ENCODE measurements at places on chromosomes 12 and 14.

DNA sequence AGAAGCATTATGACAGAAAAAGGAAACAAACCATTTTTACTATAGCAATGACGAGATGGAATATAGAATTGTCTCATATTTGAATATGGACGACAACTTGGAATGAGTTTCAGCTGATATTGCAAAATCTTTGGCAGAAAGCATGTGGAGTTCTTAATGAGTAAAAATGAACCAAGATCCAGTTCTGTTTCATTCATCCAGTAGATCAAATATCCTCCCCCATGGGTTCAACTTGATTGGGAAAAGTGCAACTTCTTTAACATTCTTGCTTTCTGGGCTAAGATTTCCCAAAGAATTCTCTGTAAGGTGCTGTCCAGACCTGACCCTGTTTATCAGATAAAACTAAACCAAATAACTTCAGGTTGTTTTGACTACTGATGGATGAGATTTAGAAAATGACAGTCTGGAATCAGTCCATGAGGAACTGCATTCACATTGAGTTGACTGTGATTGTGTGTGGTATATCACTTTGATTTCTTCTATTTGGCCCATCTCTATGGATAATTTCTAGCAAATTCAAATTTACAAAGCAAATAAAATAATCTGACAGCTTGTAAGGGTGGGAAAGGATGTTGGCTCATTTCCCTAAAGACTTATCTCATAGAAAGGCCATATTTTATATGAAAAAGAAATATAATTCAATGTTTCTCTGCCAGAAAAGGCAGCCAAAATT lies 267.4 kb downstream of the ADAMTS20 start:
- DNase-seq = peak; percentile 29

DNA sequence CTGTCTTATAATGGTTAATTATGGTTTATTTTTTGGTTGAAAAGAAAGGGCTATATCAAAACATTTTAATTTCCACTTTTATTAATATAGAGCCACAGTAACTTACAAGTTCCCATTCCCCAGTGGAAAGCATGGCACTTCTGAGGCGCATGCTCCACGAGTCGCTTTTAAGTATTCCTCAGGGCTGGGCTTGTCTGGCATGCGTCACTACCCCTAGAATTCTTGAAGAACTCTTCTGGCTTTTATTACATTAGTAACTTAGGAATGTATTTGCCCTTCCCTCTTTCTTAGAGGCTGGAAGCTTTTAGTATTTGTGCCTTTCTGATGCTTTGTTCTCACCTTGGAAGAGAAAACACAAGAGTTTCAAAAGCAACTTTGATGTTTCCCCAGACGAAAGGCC lies 81.1 kb downstream of the ESR2 start:
- DNase-seq = peak; percentile 27

- DNase-seq = no peak
Observed at GRCh38 chr14:55386037-55386808, 25.4 kb downstream of the ATG14 start.

DNA sequence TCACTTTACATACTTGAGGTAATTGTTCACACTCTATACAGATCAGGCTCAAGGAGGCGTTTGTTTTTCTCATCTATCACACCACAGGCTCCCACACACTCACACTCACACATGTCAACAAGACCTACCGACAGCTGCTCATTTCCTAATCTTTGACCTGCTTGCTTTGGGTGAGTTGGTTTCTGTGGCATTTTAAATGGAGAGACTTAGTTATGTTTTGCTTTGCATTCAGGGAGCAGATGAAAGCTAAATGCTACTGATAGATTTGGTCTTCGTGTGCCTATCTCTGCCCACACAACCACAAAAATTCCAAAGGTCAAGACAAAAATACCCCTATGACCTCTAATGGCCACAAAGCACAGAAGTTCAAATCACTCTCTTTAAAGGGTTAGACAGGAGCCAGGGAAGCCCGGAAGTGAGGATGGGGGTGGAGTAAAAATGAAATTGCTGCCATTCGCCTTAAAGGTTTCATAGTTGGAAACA lies 203.5 kb upstream of the G2E3 start:
- DNase-seq = peak; percentile 22

DNA sequence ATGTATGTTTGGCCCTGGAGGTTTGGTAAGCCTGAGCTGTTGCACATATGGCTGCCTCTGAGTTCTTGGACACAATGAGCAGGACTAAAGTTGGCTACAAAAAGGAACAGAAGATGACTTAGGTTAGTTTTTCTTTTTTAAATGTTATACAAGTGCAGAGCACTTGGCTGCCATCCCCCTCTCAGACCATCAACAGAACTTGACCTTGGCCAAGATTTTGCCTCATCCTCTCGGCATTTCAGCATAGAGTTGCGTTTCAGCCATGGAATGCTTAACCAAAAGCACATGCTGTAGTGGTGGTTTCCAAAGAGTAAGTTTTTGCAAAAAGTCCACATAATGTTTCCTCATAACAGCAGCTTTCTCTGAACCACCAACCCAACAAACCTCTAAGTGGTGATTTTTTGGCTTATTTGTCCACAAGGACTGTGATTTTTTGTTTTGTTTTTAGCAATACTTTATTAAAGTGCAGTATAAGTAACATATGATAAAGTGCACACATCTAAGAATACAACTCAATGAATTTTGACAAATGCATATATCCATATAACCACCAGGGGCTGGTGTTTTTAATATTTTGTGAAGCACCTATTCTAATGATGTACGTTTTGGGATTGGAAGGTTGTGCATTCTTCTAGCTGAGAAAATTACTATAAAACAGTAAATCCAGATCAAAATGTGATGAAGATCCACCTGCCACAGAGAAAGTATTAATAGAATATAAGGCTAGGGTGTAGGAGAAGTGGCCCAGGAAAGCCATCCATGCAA lies 12.1 kb upstream of the GALNT16 start:
- DNase-seq = peak; percentile 80

- DNase-seq = no peak
Observed at GRCh38 chr12:29132316-29132715, 16.8 kb upstream of the FAR2 start.

DNA sequence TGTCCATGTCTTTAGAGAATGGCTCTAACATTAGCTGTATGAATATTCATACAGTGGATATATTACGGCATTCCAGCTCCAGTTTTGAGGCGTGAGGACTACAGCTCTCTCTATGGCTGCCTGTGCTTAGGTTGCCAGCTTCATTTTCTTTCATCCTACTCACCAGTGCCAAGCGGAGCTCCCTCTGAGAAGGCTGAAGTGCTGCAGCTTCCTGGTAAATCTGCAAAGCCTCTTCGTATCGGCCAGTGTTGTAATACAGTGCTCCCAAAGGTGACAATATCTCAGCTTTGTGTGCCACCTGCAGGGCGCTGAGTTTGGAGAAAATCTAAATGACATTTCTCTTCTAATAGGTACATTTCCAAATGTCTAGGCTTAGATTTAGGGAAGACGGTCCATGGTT lies 19.8 kb upstream of the OVCH1 start:
- no peak for DNase-seq

GRCh38 chr12:128079-128478 lies 61.5 kb downstream of the IQSEC3 start:
- DNase-seq = no peak

- no peak for DNase-seq
Observed at GRCh38 chr12:2117541-2117940, 64.8 kb downstream of the CACNA1C start.

GRCh38 chr12:105257321-105257728 lies 21.4 kb upstream of the APPL2 start:
- DNase-seq = peak; percentile 96

DNA sequence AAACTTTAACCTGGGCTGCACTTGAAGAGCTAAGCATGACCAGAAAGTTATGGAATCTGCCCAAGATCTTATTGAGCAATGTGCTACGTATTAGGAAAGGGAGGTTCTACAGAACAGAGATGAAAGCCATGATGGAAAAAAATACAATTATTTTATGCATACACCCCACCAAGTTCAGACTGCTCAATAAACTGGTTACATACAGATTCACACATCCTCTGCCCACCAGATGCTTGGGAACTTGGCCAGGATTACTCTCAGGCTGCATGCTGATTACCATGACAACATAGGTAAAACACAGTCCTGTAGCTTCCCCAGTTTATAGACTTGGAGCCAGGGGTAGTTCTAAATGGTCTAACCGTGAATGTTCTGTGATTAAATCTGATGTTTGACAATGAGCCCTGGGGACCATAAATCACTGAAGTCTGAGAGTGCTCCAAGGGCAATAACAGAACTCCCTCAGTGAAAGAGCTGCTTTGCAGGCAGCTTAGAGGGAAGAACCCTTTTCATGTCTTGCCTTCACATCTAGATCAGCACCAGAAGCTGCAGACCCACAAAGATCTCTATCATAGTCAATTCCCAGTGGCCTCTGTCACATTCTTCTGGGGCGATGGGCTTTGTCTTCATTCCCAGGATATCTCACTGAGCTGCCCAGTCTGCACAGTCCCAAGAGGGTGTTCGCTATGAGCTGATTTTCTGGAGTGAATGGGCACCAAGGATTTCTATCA lies 232.2 kb downstream of the EMP1 start:
- DNase-seq = peak; percentile 3

DNA sequence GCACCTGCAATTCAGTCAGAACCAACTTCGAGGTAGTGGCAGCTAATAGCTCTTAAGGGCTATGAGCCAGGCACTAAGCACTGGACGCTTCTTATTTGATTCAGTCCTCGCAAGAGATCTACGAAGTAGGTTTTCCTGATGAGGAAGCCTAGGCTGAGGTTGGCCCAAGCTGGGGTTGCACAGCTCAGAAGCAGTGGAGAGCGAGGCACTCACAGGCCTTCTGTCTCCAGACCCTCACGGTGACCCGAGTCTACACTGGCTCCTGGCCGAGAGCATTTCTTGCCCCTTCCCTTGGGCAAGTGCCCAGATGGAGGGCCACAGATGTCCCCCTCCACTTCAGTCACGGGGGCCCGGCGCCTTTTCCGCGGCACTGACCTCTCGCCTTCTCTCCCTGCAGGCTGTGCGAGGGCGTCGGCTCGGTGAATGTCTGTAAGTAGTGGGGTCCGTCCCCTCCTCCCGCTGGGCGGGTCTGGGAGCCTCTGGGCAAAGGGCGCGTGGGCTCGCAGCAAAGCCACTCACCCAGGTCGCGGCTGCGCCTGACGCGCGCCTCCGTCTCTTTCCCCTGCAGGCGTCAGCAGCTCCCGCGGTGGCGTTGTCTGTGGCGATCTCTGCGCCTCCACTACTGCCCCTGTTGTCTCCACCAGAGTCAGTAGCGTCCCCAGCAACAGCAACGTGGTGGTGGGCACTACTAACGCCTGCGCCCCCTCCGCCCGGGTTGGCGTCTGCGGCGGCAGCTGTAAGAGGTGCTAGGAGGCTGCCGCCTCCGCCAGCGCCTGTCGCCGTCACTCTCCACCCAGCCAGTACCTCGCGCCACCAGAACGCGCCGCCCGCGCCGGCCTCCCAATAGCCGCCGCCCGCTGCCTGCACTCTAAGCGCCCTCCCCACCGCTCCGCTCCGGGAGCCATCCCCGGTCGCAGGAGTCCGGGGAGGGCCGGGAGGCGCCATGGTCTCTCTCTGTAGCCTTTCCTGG lies 13.1 kb downstream of the KRT83 start:
- DNase-seq = peak; percentile 34

GRCh38 chr14:103737432-103738045 lies 21.9 kb downstream of the ZFYVE21 start:
- DNase-seq = no peak

- no peak for DNase-seq
Observed at GRCh38 chr12:102571889-102572288, 91.5 kb upstream of the IGF1 start.

GRCh38 chr14:33834466-33835260 lies 116.2 kb downstream of the EGLN3 start:
- DNase-seq = peak; percentile 49

- DNase-seq = no peak
Observed at GRCh38 chr14:80867091-80867490, 74.4 kb downstream of the CEP128 start.

DNA sequence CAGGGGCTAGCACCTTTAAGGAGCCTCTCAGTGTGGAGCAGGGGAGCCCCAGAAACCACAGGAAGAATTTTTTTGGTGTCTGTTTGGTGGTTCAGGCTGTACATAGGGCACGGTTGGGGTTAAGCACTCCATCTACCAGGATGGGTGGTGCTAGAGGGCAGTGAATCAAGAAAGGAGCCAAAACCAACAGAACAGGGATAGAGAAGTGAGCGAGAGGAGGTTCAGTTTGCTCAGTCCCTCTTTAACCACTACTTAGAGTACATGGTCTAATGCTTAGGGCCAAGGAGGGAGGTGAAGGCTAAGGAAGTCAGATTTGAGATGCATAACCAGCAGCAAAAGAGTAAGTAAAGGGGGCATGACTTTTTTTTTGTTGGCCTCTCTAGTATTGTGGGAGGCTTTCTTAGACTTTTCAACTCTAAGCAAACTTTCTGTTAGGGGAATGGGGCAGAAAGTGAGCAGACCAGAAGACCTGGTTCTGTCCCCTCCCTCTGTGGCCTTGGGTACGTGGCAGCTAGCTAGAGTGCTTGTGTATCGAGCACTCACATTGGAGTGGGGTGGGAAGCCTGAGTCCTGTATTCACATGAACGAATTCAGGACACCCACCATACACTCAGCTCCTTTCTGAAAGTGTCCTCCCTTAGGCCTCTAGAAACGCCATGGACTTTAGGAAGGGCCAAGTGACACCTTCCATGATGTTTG lies 6.6 kb upstream of the NPFF start:
- DNase-seq = no peak

GRCh38 chr14:103743691-103744090 lies 28.1 kb downstream of the ZFYVE21 start:
- no peak for DNase-seq

DNA sequence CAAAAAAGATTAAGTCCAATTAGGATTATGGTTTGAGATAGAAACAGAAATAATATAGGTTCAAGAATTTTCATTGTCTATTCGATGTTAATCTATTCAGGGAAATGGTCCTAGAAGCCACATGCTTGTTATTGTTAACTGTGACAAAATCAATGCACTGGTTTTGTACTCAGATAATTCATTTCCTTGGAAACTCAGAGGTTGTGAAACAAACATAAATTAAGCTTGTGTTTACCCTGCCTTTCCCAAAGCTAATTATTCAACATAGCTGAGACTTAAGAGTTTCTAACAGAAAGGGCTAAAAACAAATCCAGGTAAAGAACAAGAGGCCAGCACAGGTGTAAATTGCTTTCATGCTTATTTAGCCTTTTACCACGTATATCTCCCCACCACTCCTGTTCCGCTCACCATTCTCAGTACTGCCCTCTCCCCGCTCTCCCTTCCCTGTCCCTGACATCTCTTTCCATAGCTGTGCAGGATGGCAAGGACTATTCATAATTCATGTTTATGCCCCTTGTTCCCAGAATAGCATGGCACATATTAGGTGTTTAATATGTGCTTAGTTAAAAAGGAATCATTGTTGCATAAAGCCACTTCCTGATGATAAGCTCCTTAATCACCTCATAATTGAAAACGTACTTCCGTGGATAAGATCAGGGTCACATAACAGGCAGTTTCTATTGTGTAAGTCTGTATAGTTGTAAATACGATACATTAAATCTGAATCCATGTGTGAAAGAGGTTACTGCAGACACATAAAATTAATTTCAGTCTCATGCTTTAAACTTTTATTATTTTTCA lies 131.8 kb upstream of the USP15 start:
- DNase-seq = no peak

GRCh38 chr12:95532851-95533250 lies 18.4 kb downstream of the USP44 start:
- peak; percentile 72 for DNase-seq

Data from astrocyte (in vitro differentiated cells and primary cell).